ENCODE measurements at places on chromosomes 1 and 21. TPM values are rescaled to one million over a fixed set of nuclear protein-coding genes. Genes with fewer than 3 reads are reported as not detected.

DNA sequence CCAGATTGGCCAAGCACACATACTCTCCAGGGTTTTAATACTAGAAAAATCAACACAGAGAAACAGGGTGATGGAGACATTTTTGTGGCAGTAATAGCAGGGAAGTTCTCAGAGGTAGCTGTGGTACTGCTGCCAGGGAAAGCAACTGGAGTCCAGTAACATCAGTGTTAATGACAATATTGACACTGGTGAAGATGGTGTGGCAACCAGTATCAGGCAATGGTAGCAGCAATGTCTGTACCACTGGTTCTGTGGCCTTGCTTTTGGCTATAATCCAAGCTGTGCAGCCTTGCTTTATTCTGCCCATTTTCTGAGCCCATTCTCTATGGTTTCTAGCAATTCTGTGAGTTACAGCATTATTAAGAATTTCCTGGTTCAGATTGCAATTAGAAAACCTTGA lies 1.6 kb upstream of the SNX7 start:
- H3K27me3 ChIP-seq, result no peaks in the 10 kb centered on the region
- no peak overlapping the region for H3K4me3 ChIP-seq
- H3K27ac ChIP-seq, result no peak overlapping the region
- H3K36me3 ChIP-seq, result no peaks in the 10 kb centered on the region
- H3K4me1 ChIP-seq, result no peaks in the 10 kb centered on the region
- no peak for DNase-seq

GRCh38 chr1:97898948-97899347 lies 21.9 kb downstream of the DPYD start:
- no peaks in the 10 kb centered on the region for H3K4me1 ChIP-seq
- H3K4me3 ChIP-seq, result no peak overlapping the region
- peak; percentile 53 for DNase-seq
- H3K27me3 ChIP-seq, result no peaks in the 10 kb centered on the region

- H3K27ac ChIP-seq, result no peak overlapping the region
- no peaks in the 10 kb centered on the region for H3K27me3 ChIP-seq
- H3K4me3 ChIP-seq, result no peak overlapping the region
- no peaks in the 10 kb centered on the region for H3K4me1 ChIP-seq
- peak; percentile 51 for DNase-seq
Measured at GRCh38 chr1:48048064-48048463, 50.9 kb upstream of the TRABD2B start.

DNA sequence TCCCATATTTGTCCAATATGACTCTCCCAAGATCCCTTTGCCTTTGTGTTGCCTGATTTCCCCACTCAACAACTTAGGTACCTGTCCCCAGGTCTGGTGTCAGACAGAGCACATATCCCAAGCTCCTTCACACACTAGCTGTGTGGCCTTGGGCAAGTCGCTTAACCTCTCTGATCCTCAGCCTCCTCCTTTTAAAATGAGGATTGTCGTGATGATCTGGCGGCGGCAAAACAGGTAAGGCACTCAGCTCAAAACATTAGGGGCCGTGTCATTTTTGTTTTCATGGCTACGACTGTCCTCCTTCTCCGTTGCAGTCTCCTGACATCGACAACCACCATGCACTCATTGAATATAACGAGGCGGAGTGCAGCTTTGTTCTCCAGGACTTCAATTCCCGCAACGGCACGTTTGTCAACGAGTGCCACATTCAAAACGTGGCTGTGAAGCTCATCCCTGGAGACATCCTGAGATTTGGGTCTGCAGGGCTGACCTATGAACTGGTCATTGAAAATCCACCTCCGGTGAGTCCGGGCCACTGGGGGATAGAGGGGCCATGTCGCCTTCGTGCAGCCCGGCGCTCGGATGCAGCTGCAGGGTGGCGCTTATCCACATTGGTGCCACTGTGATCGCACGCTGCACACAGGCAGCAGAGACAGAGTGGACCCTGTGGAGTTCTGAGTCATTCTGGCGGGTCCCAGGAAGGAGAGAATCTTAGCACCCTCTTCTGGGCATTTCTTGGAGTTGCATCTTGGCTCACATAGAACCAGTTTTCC lies 25.2 kb downstream of the FHAD1 start:
- H3K27me3 ChIP-seq, result no peaks in the 10 kb centered on the region
- H3K36me3 ChIP-seq, result no peaks in the 10 kb centered on the region
- H3K4me1 ChIP-seq, result no peaks in the 10 kb centered on the region
- H3K4me3 ChIP-seq, result no peak overlapping the region

The ITGB3BP gene
- 21.3 TPM for total RNA-seq

The CA6 gene
- total RNA-seq, result not detected

The NBPF3 gene
- 35.0 TPM for total RNA-seq

The P3R3URF gene
- total RNA-seq, result not detected
